B cell (primary cell): ENCODE measurements at places on chromosomes 12 and 14. TPM values are rescaled to one million over a fixed set of nuclear protein-coding genes. Genes with fewer than 3 reads are reported as not detected.

ZNF839 gene
- 22.8 and 22.9 TPM in 2 replicates for total RNA-seq

DNAJC22 gene
- total RNA-seq = not detected in 2 replicates

KCNK13 gene
- total RNA-seq = not detected in 2 replicates

CD27 gene
- 116 TPM in 2 replicates for total RNA-seq

TXNDC16 gene
- total RNA-seq = 5.2 and 7.0 TPM in 2 replicates

KLHL33 gene
- 0.20 and 0.27 TPM in 2 replicates for total RNA-seq

TGFB3 gene
- total RNA-seq = 7.0 and 8.8 TPM in 2 replicates

TM7SF3 gene
- total RNA-seq = 33.5 and 42.0 TPM in 2 replicates

RNASE3 gene
- not detected in 2 replicates for total RNA-seq

SLC2A13 gene
- total RNA-seq = 8.6 and 9.9 TPM in 2 replicates

SLC17A8 gene
- not detected in 2 replicates for total RNA-seq

TEX52 gene
- total RNA-seq = not detected in 2 replicates

KRT74 gene
- not detected in 2 replicates for total RNA-seq

GPR68 gene
- 0.34 and 0.53 TPM in 2 replicates for total RNA-seq

WNT5B gene
- 0.57 TPM in 1 of 2 replicates, not detected in the other for total RNA-seq
